ELR (cell line): ENCODE measurements at places on chromosomes 2 and 18.

- DNase-seq, result no peak
Measured at GRCh38 chr18:26394047-26394654, 154.2 kb downstream of the KCTD1 start.

DNA sequence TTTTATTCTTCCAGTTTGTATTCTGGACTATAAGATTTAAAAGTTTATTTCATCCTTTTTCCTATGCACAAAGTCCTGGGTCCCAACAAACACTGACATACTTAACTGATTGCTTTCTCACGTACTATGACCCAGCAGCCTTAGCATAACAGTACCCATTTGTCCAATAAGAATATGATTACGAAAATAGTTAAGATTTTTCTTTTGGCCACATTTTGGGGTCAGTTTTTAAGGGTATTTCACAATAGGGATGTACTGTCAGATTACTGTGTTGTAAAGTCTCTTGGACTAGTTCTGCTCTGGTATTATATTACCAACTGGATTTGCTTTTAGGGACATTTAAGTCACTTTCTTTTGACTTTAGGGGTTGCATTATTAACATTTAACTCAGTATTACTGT lies 46.1 kb downstream of the TTC39C start:
- no peak for DNase-seq

- DNase-seq, result no peak
Measured at GRCh38 chr18:2683055-2683454, 27.5 kb downstream of the SMCHD1 start.

- no peak for DNase-seq
Measured at GRCh38 chr18:32295604-32296003, 105.8 kb downstream of the MEP1B start.

- no peak for DNase-seq
Measured at GRCh38 chr18:7630731-7631442, 63.8 kb downstream of the PTPRM start.

GRCh38 chr2:181683518-181684453 lies 3.5 kb upstream of the NEUROD1 start:
- peak; percentile 81 for DNase-seq

- no peak for DNase-seq
Measured at GRCh38 chr2:128389388-128390086, 70.9 kb upstream of the HS6ST1 start.

GRCh38 chr2:239328351-239329191 lies 72.2 kb downstream of the HDAC4 start:
- DNase-seq, result no peak

GRCh38 chr2:179428649-179429048 lies 164.0 kb upstream of the SESTD1 start:
- DNase-seq, result no peak

- no peak for DNase-seq
Measured at GRCh38 chr18:54229421-54230059, 5.1 kb upstream of the MBD2 start.

DNA sequence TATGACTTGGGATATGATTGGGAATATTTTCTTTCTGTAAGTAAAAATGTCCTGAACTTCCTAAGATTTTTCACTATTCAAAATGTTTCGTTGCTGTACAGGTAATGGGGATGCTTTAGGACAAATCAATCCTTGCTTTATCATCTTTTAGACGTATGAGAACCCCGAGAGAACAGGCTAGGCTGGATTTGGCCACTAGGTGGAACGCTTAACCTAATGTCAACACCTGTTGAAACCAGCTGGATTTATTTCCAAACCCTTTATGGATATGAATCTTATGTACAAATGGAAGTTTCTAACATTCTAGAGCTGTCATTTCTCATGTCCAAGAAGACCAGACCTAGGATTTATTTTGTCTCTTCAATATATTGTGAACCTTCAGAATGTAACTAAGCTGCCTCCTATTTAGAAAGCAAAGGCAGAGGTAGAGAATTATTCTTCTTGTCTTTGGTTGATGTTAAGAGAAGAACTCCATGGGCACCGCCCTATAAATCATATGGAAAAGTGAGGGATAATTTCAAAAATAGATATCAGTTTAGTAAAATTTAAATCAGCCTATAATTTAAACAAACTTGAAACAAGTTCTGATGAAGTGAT lies 96.7 kb downstream of the PMAIP1 start:
- DNase-seq, result peak; percentile 76

DNA sequence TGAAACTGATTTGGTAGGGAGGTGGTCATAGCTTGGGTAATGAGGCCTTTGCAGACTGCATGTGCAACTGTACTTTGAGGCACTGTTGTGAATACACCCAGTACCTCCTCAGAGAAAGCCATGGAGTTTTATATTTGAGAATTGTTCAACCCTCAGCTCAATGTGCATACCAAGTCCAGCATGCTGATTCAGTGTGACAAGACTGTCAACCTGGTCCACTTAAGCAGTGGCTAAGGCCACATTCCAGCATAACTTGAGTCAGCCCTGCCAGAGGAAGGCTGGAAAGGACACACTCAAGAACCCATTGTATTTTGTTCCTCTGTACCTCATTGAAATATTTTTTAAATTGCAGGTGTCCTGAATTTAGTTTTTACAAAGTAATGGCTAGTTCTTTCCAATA lies 121.8 kb upstream of the HNMT start:
- DNase-seq, result no peak

- no peak for DNase-seq
Measured at GRCh38 chr2:11655495-11655894, 14.5 kb downstream of the NTSR2 start.

GRCh38 chr2:120310136-120310535 lies 35.8 kb upstream of the INHBB start:
- no peak for DNase-seq

DNA sequence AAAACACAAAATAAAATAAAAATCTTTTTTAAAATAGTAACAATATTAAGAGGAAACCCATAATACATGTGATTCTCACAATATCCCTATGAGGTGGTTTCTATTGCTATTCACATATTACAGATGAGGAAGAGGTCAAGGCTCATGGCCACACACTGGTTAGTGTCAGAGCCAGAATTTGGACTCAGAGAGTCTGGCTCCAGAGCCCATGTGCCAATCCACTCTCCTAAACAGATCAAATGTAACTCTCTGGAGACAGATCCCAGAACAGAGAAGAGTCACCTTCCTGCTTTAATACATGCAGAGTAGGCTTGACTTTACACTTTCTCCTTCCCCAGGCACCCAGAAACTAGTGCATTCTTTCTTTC lies 10.1 kb upstream of the SLC11A1 start:
- DNase-seq, result no peak

GRCh38 chr2:189116087-189116486 lies 63.5 kb downstream of the COL5A2 start:
- no peak for DNase-seq

- DNase-seq, result no peak
Measured at GRCh38 chr2:4217737-4218136, 514.4 kb downstream of the DCDC2C start.

GRCh38 chr2:118095610-118096009 lies 7.3 kb downstream of the INSIG2 start:
- DNase-seq, result no peak

DNA sequence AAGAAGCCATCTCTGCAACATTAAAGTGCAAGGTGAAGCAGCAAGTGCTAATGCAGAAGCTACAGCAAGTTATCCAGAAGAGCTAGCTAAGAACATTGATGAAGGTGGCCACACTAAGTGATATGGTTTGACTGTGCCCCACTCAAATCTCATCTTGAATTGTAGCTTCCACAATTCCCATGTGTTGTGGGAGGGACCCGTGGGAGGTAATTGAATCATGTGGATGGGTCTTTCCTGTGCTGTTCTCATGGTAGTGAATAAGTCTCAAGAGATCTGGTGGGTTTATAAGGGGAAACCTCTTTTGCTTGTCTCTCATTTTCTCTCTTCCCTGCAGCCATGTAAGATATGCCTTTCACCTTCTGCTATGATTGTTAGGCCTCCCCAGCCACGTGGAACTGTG lies 11.4 kb downstream of the RDH14 start:
- DNase-seq, result no peak

DNA sequence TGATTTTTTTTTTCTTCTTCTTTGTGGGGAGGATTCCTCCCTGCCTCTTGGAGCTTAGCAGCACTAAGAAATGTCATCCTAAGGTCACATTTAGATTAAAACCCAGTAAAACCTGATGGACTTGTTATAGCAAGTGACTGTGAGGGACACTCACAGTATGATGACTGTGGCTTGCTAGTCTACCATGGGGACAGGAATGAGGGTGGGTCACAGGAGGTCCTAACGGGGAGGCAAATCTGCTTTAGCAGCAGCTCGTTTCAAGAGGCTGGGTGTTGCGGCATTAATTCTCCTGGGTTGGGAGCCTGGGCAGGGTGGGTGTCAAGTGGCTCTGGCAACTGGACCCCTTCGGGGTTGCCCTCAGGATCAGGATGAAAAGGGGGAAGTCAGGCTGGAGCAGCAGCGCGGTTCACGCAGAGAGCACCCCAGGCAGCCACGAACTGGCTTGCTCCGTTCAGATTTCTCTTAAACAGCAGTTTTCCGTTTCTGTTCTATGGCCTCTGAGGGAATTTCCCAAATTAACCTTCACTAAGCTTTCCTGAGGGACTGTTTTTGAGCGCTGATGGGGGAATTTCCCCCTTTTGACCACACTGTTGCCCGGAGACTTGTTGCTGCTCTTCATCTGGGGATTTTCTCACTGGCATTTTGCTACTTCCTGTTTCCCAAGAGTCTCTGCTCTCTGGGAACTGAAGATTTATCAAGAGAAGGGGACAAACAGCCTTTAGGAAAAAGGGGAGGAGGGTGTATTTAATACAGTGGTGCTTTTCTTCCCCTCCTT lies 59.8 kb upstream of the PELI1 start:
- DNase-seq, result peak; percentile 31

DNA sequence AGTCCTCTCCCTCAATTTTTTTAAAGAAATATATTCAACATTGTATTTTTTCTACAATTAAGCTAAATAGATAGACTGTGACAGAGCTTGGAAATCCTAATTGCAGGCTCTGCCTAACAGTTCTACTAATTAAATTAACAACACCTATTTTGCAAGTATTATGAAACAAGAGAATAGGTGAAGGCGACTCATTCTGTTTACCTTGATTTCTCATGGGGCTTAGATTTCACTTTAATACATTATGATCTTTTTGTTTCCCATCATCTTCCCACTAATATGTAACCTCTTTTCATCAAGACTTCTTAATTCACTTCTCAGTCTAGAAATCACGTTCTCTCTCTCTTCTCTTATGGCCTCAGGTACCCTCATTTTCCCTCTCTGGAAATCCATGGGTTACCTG lies 42.7 kb upstream of the TANK start:
- DNase-seq, result no peak

GRCh38 chr2:241351640-241352031 lies 4.4 kb upstream of the FARP2 start:
- no peak for DNase-seq

DNA sequence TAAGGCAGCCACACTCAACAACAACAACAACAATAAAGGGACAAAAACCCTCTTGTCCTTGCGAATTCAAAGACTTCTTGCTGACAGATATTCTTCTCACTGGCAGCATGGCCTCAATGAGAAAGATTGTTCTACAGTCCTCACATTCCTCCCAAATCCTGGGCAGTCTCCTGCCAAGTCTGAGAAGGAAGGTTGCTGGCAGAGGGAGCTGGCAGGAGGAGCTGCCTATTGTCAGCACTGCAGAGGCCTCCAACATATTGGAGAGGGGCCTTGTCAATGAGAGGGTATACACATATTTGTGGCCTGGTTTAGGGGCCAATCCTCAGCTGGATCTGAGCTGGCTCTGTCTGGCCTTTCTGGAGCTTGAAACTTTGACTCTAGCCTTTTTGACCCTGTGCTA lies 63.5 kb downstream of the LAMA3 start:
- DNase-seq, result no peak

DNA sequence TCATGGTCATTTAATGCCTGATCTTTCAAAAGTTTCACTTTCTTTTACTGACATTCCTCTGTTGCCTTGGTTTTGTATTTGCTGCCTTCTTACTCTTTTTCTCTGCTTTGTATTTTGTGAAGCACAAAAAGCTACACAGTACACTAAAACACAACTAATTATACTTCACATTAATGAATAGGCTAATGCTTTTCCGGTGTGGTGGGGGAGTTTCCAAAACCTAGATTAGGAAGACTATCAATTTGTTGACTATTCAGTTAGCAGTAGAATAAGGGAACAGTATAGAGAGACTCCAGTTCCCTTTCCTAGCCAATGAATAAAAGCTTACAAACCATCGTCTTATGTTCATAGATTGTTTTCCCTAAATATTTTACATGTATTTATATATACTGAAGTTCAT lies 468.3 kb downstream of the SPAG16 start:
- DNase-seq, result no peak
